ENCODE measurements at places on chromosomes 6 and 20.

GRCh38 chr6:14518515-14519217 lies 401.1 kb downstream of the CD83 start:
- DNase-seq: no peak

DNA sequence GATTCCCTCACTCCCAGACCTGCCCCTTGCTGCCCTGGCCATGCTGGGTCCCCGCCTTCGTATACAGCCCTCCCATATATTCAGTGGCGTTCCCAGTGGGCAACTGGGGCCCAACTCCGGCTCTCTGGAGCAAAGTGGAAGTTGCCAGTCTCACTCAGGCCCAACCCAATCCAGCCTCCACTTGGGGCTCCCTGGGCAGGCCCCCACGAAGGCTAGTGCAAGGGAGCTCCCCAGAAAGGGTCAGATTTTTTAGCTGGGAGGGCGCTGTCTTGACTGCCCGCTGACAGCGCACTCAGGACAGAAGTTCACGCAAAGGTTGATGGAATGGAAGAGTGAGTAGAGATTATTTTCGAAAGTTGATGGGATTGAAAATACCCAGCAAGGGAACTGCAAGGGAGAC lies 5.9 kb downstream of the TP53TG5 start:
- no peak for DNase-seq

- no peak for DNase-seq
Measured at GRCh38 chr6:161374971-161375873, 101.4 kb upstream of the AGPAT4 start.

DNA sequence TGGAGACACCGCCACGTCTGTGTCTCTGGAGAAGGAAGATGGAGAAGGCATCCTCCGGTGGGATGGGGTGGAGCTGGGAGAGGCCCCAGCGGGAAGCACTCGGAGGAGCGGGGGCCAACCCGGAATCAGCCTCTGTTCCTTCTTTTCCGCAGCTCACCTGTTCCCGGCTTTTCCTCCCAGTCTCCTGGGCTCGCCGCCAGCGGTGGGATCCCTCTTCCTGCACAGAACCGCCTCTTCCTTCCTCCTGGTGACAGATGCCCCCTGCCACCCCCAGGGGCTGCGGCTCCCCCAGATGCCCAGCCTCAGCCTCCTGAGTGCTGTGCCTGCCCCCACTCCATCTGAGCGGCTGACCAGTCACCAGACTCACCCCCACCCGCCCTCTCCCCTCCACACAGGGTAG lies 23.3 kb downstream of the RAMACL start:
- DNase-seq: no peak

GRCh38 chr20:50120935-50121693 lies 8.2 kb upstream of the UBE2V1 start:
- no peak for DNase-seq

GRCh38 chr6:39917981-39918380 lies 16.3 kb downstream of the MOCS1 start:
- no peak for DNase-seq

GRCh38 chr6:169046021-169046420 lies 207.6 kb downstream of the THBS2 start:
- no peak for DNase-seq

DNA sequence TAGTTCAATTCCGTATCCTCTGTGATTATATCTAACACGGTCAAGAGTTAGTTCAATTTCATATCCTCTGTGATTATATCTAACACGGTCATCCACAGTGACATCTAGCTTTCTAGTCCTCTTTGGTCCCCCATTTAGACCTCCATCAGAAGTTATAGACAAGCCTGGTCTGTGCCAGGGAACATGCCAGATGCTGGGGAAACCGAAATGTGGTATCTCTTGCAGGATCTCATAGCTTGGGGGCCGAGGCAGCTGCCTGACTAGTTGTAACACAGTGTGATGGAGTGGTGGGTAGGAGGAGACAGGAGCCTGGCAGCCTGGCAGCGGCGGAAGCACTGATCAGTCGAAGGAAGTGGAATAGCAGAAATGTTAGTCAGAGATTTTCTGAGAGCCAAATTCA lies 13.8 kb upstream of the SMOC2 start:
- DNase-seq: no peak

DNA sequence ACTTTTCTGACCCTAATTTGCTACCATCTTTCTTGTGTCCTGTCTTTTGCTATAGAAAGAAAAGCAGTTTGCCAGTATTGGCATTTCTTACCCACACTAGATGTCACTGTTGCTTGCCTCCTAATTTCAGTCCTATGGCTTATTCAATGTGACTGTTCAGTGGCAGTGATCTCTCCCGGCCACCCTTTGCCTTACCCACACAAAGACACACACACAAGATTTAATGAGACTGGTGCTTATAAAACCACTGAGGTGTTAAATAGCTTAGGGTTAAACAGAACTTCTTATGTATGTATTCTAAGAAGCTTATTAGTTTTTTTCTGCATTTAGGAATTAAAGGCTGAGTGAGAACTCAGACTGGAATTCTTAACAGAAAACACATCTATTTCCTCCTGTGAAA lies 233.6 kb upstream of the ASCC3 start:
- DNase-seq: no peak

GRCh38 chr6:66628917-66629316 lies 921.9 kb upstream of the EYS start:
- DNase-seq: no peak
